ENCODE measurements at places on chromosomes 11 and 22.

GRCh38 chr11:130415731-130416529 is 12.5 kb downstream of the ADAMTS8 start:
- DNase-seq, result no peak

GRCh38 chr11:56396047-56396446 is 16.4 kb upstream of the OR5AL1 start:
- DNase-seq, result no peak

DNA sequence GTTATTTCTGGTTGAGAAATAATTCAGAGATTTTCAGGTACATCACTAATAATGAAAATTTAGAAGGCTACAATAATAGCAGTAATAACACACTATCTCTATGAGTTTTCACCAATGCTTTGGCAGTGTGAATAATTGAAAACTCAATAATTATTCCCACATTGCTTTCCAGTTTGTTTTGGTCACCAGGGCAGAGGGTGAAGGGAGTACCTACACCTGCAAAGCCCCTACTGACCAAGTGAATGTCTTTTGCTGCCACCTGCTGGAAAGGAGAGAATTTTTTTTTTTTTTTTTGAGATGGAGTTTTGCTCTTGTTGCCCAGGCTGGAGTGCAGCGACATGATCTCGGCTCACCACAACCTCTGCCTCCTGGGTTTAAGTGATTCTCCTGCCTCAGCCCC is 3.2 kb downstream of the NELL1 start:
- DNase-seq, result no peak

DNA sequence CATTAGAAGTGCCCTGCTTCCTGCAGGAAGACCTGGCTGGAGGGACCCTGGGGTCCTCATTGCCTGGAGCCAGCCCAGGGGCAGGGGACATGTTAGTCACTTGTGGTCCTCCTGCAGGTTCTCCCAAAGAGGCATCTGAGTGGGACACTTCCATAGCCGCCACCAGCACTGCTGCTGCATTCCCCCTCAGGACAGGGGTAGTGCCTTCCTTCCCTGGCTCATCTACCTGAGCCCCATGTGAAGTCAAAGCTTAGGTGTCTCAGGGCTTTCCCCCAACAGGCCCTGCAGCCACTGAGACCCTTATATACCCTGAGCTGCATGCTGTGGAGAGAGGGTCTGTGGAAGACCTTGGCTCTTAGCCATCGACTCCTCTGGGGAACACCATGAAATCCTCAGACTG is 45.0 kb upstream of the VPREB1 start:
- no peak for DNase-seq

GRCh38 chr22:25574736-25575135 is 10.3 kb downstream of the GRK3 start:
- no peak for DNase-seq

DNA sequence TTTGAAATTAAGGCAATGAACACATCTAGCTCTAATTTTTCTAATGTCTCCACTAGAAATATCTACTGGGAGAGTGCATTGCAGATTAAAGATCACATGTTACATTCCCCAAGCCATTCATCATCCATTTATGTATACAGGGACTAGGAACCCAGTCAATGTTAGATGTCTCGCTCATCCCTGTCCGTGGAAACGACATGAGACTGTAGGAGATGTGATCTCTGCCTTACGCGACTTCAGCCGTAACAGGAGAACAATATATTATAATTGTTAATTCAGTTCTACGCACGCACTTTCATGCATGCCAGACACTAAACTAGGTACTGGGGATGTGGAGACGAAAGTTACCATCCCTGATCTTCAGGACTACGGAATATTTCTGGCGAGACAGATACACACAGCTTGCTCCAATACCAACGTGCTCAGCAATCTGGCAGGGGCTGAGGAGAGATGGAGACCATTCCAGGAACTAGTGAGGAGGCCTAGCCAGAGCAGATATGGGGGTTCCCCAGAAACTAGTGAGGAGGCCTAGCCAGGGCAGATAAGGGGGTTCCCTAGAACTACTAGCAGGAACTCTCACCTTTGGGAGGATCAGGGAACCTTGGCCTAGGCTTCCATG is 706 bp downstream of the DCPS start:
- DNase-seq, result no peak

GRCh38 chr11:117145393-117145761 is 1.3 kb downstream of the PAFAH1B2 start:
- DNase-seq, result peak; percentile 33

GRCh38 chr11:69454018-69454417 is 27.4 kb upstream of the LINC01488 start:
- DNase-seq, result no peak

GRCh38 chr11:127492029-127492428 is 491.5 kb upstream of the KIRREL3 start:
- DNase-seq, result no peak

DNA sequence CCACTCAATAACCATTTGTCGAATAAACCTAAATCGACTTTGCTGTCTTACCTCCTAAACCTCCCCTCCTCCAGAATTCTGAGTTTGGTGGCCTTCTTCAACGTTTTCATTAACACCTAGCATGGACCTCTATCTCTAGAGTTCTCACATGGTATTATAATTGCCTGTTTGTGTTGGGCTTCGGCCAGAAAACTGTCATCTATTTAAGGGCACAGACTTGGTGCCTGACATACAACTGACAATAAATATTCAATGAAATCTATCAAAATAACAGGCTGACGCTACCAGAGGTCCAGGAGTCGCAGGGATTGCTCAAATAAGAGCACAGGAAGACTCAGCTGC is 687 bp downstream of the ALKBH8 start:
- no peak for DNase-seq

- no peak for DNase-seq
These were observed 206.3 kb upstream of the BLID start for GRCh38 chr11:122322329-122322728.

DNA sequence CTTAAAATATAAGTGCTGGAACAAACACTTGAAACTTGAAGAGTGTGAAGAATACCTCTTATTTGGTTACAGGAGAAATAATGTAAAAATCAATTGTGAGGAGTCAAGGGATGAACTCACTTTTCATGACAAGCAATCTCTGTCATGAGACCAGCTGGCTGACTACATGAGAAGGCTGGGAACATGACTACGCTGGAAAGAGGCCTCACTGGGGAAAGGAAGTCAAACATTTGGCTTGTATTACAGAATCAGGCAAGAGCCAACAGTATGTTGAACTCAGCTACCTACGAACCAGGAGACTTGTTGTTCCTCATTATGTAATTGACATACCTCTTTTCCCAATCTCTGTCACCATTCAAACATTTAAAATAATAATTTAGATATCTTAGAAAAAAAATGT is 14.4 kb downstream of the DCDC1 start:
- no peak for DNase-seq

- no peak for DNase-seq
These were observed 173.1 kb upstream of the API5 start for GRCh38 chr11:43138621-43139140.

- DNase-seq, result no peak
These were observed 67.6 kb downstream of the MPPED1 start for GRCh38 chr22:43479301-43479950.

DNA sequence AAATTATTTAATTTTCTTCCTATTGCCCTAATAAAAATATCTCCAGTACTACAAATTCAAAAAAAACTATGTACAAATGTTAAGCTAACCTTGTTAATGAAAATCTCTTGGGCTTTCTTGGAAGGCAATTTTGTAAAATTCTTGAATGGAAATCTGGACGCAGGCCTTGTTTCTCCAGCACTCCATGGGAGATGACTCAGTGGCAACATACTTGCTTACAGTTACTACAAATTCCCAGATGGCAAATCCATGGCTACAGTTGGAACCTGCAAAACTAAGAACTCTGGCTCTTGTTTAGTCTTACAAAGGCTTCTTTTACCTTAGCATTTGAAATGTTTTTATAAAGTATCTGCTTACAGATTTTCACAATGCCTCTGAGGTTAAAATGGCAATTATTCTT is 725.2 kb downstream of the DLG2 start:
- DNase-seq, result no peak

DNA sequence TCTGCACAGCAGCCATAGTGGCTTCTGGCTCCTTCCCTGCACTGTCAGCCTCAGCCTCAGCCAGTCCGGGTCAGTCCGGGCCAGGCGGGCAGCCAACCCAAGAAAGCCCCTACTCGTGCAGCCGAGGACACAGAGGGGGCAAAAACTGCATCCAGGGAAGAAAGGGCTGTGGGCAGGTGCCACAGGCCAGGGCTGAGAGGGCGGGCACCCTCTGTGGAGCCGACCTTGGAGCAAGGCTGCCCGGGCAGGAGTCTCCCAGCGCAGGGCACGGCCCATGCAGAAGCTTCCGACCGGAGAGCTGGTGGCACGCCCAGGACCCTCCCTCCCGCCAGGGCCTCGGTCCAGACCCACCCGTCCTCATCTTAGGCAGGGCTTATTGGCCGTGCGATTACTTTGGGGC is 10.5 kb upstream of the TH start:
- DNase-seq, result no peak

DNA sequence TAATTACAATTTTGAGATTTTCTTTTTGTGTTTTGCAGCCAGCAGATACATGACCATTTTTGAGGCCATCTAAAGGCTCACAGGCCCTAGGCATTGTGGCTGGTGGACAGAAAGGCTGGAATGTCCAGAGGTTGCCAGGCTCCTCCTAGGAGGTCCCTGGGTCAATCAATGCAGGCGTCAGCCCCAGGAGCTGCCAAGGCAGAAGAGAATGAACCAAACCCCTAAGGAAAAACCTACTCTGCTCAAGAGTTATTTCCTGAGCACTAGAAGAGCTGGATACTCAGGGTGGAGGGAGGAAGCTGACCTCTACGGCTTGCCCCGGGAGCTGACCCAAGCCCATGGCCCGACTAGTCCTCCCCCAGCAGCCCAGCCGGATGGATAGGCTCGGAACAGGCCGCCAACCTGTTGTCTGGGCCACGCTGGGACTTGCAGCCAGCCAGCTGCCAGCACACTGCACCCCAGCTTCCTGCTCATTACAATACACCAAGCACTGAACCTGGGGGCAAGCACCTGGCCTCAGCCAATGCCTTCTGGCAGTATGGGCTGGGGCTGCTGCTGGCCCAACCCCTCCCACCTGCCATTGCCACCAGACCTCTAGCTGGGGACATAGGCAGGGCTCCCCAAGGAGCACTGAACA is 5.7 kb upstream of the SCGB1A1 start:
- no peak for DNase-seq

GRCh38 chr22:44807915-44808690 is 55.7 kb downstream of the ARHGAP8 start:
- no peak for DNase-seq

DNA sequence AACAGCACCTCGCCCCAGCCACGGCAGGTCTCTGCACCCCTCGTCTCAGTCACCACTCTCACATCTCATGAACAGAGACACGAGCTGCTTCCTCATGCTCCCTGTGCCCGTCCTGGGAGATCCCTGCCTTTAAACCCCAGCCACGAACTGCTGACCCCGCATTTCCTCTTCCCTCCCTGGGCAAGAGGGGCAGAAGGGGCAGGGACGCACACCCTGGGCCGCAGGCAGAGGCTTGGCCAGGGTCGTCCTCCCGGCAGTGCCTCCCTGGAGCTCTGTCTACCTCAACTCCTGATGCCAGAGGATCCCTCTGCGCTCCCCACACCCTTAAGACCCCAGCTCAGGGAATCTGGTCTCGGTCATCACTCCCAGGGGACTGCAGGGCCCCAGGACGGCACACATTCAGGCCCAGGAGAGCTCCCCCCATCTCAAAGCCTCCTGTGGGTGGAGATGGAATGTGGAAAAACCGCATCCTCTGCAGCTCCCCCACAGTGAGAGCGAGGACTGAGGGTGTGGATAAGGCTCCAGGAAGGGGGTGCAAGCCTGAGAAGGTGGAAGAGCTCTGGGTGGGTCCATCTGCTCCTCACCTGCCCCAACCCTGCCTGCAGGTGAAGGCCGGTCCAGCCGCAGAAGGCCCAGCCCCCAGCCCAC is 1.2 kb downstream of the BID start:
- no peak for DNase-seq

DNA sequence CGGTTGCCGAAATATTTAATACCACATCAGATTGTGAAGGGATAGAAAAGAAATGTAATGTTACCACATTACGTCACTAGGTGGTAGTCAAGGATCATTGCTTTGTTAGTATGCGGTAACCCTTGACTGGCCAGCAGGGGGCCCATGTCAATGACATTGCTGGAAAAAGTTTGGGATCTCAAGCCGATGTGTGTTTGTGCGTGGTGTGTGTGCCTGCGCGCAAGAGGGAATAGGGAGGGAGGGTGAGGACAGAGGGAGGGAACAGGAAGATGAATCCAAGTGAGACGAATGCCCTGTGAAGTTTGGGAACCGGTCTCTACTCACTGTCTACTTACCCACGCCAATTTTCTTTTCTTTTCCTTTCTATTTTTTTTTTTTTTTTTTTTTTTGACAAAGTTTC is 10.7 kb upstream of the MRGPRX2 start:
- DNase-seq, result peak; percentile 76

DNA sequence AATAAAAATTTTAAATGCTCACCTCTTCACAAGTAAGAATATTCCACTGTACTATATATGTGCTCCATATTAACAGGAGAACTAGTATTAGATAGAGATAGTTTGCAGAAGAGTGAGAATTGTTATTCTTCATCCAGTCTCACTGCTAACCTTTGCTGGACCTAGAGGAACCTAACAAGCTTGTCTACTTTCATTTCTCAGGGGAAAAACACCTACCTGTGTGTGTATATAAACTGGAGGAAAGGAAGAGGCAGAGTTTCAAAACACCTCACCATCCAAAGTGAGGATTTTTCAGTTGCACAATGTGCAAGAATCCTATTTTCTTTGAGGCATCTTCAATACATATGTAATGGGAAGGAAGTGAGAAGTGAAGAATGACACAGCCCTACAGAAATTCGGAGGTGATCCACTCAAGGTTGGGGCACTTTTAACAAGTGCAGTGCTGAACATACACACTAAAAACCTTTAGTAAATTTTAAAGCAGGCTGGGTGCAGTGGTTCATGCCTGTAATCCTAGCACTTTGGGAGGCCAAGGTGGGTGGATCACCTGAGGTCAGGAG is 52.4 kb downstream of the SYTL2 start:
- DNase-seq, result no peak

DNA sequence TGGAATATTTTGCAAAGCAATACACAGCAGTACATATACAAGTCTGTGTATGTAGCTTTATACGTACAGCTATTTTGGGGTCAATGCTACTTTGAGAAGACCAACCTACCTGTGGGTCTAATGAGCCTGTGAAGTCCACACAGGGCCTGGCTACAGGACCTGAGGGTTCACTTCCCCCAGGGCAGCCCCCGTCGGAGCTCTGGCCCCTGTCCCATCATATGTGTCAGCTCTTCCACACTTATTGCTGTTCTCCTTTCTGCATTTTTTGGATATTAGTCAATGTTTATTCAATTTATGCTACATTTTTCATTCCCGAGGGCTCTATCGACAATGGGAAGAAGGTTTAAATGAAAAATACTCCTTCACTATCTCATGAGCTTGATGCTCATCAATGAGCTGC is 1473.6 kb downstream of the BRD1 start:
- DNase-seq, result no peak

- no peak for DNase-seq
These were observed 2.9 kb downstream of the SOX10 start for GRCh38 chr22:37981282-37982011.
